ENCODE measurements at places on chromosomes 7 and 10.

- DNase-seq, result no peak
Measured at GRCh38 chr7:158369290-158369689, 218.3 kb downstream of the PTPRN2 start.

- DNase-seq, result no peak
Measured at GRCh38 chr10:69994262-69994661, 58.4 kb upstream of the MACROH2A2 start.

DNA sequence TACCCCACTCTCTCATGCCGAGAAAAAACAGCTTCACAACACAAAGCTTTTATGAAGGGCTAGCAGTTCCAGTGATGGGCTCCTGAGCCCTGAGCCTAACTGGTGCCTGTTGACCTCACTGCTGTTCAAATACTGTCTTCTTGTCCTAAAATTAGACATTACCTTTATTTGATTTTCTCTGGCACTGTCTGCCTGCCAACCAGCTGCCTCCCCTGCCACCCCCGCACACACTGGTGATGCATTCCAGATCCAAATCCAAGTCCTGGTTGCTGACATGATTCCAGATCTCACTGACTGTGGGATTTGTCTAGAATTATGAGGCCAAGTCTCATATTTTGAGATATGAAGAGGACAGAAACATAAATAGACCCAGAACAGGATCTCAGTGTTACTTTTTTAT, 816.2 kb downstream of the NRG3 start:
- no peak for DNase-seq

- no peak for DNase-seq
Measured at GRCh38 chr7:134470864-134471263, 12.0 kb upstream of the AKR1B1 start.

DNA sequence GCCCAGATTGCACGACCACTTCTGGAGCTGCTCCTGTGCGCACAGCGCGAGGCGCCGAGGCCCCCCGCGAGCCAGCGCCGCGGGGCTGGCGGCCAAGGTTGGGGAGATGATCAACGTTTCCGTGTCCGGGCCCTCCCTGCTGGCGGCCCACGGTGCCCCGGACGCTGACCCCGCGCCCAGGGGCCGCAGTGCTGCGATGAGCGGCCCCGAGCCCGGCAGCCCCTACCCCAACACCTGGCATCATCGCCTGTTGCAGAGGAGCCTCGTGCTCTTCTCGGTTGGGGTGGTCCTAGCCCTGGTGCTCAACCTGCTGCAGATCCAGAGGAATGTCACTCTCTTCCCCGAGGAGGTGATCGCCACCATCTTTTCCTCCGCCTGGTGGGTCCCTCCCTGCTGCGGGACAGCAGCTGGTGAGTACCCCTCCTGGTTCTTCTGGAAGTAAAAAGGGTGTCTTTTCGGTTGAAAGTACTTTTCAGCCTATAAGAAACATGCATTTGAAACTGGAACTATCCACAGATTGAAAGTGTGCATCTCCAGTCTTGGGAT, 683 bp downstream of the INSIG1 start:
- no peak for DNase-seq

- DNase-seq, result no peak
Measured at GRCh38 chr7:51154201-51154600, 162.4 kb downstream of the COBL start.

- DNase-seq, result no peak
Measured at GRCh38 chr7:141001546-141001945, 13.2 kb downstream of the MRPS33 start.

DNA sequence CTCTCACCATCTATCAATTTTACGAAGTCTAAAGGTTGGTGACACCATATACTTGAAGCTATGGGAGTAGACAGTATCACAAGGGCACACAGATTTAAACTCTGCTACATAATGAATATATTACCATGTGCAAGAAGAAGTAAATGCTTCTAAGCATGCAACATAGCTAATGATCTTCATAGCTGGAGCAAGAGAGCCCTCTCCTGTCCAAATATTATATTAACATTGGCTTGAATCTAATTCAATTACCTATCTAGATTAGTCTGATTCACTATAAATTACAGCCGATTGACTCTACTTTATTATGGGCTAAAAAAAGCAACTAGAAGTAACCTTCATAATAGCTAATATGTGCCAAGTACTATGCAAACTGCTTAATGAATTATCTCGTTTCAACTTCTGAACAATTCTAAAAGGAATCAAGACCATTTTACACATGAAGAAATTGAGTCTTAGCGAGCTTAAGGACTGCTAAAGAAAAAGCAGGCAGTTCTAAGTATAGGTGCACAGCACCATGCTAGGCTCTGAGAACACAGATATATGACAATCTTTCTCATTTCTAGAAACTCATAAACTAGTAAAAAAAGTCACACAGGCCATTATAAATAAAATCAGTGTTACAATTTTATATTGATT, 21.9 kb downstream of the FRA10AC1 start:
- DNase-seq, result no peak

GRCh38 chr10:52420656-52421055, 106.6 kb downstream of the DKK1 start:
- DNase-seq, result no peak

- no peak for DNase-seq
Measured at GRCh38 chr7:27933671-27934565, 194.0 kb downstream of the TAX1BP1 start.

DNA sequence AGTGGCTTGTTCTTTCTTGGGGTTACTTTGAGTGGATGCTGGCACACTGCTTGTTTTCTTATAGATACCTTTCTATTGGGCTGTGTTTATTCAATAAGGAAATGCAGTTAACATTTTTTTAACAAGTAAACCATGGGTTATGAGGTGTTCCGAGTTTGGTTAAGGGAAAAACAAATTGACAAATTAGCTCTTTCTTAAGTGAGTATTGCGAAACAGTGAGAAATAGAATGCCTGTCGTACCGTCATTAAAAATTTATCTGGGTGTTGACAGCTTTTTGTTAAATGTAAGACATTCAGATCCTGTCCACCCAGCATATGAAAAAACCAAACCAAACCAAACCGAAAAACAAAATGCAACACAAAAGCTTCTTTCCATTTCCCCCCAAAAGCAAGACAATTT, 6.2 kb downstream of the CUX1 start:
- no peak for DNase-seq

DNA sequence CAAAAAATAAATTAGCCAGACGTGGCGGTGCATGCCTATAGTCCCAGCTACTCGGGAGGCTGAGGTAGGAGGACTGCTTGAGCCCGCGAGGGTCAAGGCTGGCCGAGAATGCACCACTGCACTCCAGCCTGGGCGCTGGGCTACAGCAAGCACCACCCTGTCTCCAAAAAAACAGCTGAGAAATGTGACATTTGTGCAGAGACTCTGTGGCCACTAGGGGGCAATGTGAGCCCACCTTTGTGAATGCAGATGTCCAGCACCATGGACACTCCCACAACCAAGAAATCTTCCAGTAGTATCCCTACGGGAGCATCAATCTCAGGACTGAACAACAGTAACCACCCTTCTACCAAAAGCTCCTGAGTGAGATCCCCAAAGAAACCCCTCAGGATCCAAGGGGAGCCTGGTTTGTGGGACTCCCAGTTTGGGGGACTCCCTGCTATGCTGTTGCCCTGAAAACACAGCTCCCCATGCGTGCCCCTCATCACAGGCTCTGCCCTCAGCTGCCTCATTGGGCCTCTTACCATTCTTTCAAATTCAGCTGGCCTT, 6.2 kb upstream of the AHCYL2 start:
- peak; percentile 78 for DNase-seq

DNA sequence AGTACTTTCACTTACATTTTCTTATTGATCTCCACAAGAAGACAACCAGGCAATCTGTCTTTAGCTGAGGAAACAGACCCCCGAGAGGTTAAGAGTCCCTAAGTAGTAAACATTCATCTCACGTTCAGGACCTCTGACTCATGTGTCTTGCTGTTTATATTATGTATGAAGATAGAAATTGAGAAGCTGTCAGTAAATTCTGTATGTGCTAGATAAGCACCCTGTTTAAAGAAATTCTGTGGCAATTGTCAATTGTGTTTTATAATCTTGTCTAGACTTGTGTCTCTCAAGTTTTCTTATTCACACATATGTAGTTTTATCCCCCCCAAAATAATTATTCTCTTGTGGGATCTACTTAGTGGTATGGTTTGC, 14.5 kb downstream of the ADK start:
- DNase-seq, result no peak

GRCh38 chr7:26332698-26333097, 41.0 kb downstream of the SNX10 start:
- no peak for DNase-seq

GRCh38 chr10:99382176-99382575, 48.2 kb downstream of the GOT1 start:
- DNase-seq, result no peak

GRCh38 chr10:118520116-118520742, 75.2 kb downstream of the PRLHR start:
- DNase-seq, result no peak

DNA sequence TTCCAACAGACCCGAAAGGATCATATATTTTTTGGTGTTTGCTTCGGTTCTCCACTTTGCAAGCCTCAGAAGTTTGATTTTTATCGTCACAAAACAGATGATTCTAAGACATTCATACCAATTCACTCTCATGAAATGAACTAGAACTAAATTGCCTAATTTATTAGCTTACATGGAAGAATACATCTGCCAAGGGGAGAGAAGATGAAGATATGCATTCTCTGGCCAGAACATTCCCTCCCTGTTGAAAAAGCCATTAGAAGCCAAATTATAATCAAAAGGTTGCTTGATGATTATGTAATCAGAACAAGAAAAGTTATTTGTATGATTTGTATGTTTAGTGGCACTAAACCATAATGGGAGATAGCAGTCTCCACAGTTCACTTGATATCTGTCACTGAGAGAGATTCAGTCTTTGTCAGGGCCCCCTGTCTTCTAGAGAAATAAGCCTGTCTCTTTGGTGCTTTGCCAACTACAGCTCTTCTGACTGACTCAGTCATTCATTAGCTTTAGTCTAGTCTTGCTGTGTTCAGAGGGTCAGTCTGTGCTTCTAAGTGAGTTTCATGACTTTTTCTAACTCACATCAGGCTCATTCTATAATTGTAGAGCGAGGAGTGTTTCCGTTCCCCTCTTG, 95.3 kb upstream of the GNAI1 start:
- no peak for DNase-seq

DNA sequence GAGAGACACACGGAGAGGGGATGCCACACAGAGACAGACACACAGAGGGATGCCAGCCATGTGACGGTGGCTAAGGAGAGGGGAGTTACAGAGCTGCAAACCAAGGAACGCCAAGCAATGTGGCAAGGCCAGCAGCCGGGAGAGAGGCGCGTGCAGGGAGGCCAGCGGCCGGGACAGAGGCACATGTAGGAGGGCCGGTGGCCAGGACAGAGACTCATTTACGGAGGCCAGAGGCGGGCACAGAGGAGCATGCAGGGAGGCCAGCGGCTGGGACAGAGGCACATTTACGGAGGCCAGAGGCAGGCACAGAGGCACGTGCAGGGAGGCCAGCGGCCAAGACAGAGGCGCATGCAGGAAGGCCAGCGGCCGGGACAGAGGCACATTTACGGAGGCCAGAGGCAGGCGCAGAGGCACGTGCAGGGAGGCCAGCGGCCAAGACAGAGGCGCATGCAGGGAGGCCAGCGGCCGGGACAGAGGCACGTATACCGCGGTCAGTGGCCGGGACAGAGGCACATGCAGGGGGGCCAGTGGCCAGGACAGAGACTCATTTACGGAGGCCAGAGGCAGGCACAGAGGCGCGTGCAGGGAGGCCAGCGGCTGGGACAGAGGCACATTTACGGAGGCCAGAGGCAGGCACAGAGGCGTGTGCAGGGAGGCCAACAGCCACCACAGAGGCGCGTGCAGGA, 40.4 kb downstream of the INSIG1 start:
- no peak for DNase-seq

GRCh38 chr10:77643795-77644468, 6.3 kb upstream of the KCNMA1 start:
- no peak for DNase-seq

DNA sequence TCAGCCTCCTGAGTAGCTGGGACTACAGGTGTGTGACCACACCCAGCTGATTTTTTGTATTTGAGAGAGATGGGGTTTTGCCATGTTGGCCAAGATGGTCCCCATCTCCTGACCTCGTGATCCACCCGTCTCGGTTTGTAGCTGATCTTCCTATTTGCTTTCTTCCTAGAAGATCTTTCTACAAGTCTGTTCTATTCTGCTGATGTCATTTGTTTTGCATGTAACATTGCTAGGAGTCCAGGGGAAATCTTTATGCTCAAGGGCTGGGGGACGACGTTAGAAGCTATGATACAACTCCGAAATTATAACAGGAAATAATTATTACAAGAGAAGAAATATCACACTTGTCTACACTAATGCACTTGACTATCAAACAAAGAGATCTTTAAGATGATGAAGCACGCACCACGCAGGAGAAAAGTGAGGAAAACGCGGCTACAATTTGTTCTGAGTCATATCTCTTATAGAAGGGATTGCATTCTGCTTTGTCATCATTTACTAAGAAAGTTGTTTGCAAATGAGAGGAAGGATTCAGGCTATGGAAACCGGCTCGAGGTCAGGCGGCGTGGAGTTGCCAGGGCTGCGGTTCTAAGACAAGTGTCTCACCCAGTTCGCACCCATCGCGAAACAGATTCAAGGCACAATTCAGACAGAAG, 103.0 kb upstream of the CARD11 start:
- no peak for DNase-seq

- DNase-seq, result no peak
Measured at GRCh38 chr10:46064269-46064817, 18.3 kb upstream of the MSMB start.

GRCh38 chr7:130877991-130878305, 143.9 kb upstream of the KLF14 start:
- no peak for DNase-seq

GRCh38 chr10:227014-227413, 91.8 kb downstream of the ZMYND11 start:
- no peak for DNase-seq

- no peak for DNase-seq
Measured at GRCh38 chr10:108616559-108617285, 1306.6 kb downstream of the XPNPEP1 start.

GRCh38 chr10:64873959-64874358, 1352.8 kb downstream of the REEP3 start:
- DNase-seq, result no peak

- no peak for DNase-seq
Measured at GRCh38 chr7:92043637-92044036, 90.6 kb downstream of the CYP51A1 start.

- no peak for DNase-seq
Measured at GRCh38 chr7:144407266-144407931, 3.9 kb upstream of the NOBOX start.

DNA sequence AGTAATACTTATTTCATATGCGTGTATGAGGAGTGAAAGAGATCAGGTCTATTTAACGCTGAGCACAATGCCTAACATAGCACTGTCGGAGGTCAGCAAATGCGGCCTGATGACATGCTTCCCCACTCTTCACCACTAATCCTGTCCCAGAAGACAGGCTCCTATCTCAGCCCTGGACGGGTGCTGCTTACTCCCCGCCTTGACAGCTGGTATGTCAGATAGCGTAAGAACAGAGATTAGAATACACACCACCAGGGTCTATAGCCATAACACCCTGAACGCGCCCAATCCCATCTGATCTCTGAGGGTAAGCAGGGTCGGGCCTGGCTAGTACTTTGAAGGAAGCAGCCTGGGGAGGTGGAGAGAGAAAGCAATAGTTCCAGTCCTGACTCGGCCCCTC, 32.3 kb upstream of the TM9SF3 start:
- no peak for DNase-seq

- DNase-seq, result no peak
Measured at GRCh38 chr7:18788026-18788425, 292.5 kb downstream of the HDAC9 start.
